ENCODE measurements at places on chromosomes 7 and 10.

- DNase-seq = no peak
Observed at GRCh38 chr10:10794791-10795191, 222.9 kb upstream of the CELF2 start.

DNA sequence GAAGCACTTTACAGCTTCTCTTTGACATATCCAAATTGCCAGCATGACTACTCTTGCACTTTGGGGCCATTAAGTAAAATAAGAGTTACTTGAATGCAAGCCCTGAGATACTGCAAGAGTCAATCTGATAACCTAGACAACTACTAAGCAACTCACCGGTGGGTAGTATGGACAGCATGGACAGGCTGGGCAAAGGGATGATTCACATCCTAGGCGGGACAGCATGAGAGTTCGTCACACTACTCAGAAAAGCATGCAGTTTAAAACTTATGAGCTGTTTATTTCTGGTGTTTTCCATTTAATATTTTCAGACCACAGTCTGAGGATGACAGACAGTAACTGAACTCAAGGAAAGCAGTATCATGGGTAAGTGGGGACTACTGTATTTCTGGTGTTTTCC lies 84.0 kb downstream of the ORC5 start:
- no peak for DNase-seq

DNA sequence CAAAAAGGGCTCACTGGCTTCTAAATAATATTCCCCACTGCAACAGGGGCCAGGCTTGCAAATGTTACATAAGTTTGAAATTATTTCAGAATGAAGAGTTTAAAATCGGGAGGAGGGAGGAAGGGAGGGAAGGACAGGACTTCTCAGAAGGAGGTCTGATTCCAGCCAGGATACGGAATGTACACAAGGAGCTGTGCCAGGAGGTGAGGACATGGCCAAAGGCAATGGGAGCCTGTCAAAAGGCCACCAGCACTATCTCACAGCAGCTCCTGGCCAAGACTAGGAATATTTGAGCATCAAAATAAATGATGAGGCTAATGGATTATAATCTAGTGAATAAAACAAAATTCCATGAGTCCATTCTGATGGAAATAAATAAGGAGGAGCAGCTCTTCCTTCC lies 18.6 kb upstream of the DRGX start:
- DNase-seq = no peak

DNA sequence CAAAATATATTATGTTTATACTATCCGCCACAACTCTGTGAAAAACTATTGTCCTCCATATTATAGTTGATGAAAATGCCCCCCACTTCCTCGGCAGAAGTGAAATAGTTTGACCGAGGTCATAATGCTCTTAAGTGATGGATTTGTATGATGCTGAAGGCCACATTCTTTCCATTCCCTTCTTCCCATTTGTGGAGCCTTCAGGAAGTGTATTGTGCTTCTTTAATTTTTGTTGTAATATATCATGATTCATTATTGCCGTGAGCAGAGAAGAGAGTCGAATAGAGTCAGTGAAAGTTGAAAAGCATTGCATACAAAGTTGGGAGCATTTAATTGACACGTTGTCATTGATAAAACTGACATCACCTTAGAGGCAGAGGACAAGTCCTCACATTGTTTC lies 460.3 kb downstream of the SUGCT start:
- no peak for DNase-seq

- no peak for DNase-seq
Observed at GRCh38 chr10:1270490-1270889, 214.3 kb downstream of the WDR37 start.

- no peak for DNase-seq
Observed at GRCh38 chr7:157499835-157500153, 163.0 kb downstream of the DNAJB6 start.

DNA sequence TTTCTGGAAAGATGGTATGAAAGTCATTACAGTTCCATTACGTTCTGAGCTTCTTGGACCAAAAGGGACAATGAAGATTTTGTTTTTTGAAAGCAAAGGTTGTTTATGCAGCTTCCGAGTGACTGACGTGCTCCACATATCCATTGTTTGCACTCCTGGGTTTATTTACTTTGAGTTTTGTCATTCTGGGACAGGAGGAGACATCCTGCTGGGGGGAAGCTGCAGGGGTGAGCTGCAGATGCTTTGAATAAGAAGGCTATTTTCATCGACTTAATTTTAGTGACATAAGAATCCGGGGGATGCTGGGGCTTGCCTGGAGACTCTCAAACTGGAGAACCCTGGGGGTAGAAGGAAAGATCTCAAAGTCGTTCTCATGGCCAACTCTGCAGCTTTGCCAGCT lies 12.7 kb upstream of the SFMBT2 start:
- DNase-seq = no peak

DNA sequence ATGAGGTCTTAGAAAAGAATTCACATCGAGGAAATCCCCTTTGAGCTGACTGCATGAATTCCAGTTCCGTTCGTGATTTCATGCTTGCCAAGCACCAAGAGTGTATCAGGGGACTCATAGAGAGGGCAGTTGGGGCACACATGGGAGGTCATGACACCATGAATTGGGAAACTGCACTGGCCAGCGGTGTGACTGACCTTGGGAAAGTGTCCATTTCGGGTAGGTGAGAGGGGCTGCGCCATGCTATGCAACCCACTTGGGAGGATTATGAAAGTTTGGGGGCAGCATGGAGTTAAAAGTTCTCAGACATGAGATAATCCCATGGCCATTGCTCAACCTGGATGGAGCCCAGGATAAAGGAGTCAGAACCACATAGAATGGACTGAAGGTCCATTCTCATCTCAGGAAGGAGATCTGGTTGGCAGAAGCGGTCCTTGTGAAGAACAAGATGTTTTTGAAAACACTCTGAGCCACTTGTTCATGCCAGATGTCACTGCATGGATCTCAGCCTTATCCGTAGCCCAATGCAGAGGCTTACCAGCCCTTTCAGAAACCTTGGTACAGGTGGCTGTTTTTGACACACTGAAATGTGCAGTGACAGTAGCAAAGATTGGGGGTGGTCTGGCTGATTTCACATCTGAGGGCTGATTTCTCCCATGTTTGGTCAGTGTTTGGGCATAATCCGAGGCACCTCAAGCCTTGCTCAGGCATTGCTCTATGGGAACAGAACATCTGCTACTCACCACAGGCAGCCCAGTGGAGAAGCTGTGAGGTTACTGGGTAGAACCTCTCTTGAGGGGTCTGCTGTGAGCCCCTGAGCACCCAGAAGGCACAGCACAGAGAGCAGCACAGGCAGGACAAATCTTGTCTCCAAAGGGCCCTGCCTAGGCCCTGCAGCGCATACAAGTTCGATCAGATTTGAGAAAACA lies 252.3 kb downstream of the CXCL12 start:
- DNase-seq = no peak

- DNase-seq = no peak
Observed at GRCh38 chr10:88886557-88886956, 6.5 kb downstream of the STAMBPL1 start.

DNA sequence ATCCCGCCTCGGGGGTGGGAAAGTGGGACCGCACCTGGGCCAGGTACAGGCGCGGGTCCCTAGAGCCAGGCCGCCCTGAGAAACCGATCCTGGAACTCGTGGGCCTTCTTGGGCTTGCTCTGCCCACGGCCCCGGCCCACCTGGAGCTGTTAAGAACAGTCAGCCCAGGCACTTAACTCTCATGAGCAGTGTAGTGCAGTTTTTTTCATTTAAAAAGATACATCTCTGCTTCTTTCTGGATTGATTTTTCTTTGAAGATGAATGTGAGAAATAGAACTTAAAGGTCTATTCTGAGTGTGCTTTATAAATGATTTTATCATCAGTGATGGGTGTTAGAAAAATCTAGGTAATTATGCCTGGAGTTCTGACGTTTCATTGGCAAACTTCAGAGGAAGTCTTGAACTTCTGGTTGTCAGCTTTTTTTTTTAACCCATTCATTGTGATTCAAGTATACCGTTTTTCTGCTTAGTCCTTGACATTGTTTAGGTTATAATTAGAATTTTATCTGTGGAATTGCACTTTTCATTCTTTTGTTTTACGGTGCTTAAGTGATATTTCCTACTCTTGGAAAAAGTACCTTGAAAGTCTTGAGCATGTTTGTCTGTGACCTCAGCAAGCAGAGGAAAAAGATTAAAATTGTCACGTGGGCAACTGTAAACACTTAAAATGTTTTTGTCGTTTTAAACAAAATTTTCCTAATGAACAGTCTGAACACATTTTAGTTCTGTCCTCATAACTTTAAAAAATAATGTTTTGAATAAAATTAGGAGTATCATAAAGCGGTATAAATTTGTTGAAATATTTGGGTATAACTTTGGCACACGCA lies 906 bp downstream of the CDK1 start:
- DNase-seq = no peak

DNA sequence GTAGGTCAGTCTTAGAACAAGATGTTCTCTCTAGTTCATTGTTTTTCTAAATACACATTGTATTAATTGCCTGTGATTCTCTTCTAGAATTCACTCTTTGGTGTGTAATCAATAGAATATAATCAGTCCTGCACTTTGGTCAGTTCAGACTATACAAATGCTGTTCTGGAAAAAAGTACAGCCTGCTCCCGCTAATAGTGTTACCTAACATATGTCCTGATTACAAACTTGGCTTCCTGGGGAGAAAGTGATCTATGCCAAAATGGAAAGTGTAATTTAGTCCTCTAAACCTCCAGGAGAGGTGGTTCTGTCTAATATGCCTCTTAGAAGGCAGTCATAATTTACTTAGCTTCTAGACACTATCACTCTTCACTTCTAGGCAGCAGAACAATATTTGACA lies 215.5 kb downstream of the SEMA3D start:
- DNase-seq = no peak

DNA sequence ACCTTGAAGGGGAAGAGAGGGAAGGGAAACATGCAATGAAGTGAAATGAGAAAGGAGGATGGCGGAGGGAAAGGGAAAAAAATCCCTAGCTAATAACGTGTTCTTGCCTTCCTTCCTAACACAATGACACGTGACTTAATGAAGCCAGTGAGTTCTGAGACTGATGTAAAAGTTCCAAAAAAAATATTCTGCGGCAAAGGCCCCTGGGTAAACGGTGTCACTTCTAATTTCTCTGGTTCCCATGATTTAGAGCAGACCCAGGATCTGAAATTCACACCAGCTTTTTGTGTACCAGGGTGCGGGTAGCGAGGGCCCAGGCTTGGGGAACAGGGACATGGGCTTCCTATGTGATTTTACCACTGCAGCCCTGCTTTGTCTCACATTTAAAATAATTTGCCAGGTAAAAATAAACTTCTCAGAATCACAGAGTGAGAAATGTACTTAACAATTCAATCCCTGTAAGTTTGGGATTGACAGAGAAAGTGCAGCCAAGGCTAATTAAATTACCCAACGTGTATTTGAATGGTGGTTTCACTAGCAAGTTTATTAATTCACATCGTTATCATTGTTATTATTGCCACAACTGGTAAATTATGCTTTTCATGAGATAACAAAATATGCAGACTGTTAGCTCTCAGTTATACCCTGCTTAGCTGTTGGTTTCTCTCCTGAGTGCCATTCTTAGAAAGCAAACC lies 182.4 kb downstream of the SEM1 start:
- DNase-seq = no peak

DNA sequence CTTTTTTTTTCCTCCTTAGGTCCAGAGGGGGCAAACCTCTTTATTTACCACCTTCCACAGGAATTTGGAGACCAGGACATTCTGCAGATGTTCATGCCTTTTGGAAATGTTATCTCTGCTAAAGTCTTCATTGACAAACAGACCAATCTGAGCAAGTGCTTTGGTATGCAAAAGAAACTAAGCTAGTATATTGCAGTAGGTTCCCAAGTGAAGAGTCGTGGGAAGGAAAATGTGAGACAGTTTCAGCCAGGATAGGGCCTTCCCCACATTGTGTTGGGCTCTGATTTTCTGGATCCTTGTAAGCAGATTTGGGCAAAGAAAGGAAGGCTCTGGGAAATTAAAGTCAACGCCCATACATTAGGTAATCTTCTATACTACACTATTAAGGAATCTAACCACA lies 285.6 kb downstream of the USP6NL start:
- DNase-seq = no peak

- DNase-seq = no peak
Observed at GRCh38 chr10:104259999-104260774, 5.5 kb downstream of the GSTO1 start.

GRCh38 chr10:100731407-100732240 lies 13.8 kb upstream of the PAX2 start:
- no peak for DNase-seq

GRCh38 chr7:4070214-4070613 lies 611.9 kb upstream of the FOXK1 start:
- no peak for DNase-seq

DNA sequence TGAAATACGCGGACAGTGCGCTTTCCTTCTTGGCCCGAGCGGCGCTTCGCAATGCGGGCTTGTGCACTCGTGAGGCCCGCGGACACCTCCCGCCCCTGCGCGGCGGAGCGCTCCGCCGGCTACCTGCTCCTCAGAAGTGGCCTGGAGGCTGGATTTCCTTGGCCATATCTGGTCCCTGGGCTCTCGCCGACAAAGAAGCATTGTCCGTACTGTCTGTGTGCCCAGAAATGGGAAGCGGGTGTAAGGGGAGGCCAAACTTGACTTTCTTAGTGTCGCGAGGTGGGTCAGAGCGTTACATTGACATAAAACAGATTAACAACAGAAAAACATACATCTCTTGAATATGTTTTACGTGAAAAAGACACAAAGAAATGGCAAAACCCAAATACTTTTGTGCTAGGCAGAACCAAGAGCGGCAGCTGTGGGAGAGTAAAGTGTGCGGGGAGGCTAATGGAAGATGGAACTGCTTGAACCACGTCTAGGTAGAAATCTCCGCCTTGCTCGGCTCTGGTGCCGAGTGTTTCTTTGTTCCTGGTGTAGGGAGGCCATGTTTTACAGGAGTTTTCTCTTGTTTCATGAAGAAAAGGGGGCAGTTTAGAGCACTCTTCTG lies 1.4 kb downstream of the LANCL2 start:
- no peak for DNase-seq

GRCh38 chr7:90825779-90826178 lies 229.7 kb downstream of the CDK14 start:
- no peak for DNase-seq

DNA sequence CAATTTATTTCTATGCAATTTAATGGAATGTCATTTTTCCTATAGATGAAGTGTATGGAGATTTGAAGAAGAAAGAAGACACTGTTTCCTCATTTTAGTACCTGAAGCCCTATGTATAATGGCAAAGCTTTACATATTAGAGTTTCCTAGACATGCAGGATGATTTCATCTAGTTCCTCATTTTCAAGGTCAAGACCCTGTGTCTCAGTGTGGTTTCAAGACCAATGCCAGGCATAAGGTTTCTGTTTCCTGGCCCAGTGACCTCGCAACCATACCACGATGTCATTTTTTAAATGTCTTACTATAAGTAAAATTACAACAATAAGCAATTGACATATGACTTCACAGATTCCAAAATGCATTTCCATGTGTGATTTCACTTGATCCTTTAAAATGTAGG lies 336.5 kb upstream of the PRKCQ start:
- no peak for DNase-seq

DNA sequence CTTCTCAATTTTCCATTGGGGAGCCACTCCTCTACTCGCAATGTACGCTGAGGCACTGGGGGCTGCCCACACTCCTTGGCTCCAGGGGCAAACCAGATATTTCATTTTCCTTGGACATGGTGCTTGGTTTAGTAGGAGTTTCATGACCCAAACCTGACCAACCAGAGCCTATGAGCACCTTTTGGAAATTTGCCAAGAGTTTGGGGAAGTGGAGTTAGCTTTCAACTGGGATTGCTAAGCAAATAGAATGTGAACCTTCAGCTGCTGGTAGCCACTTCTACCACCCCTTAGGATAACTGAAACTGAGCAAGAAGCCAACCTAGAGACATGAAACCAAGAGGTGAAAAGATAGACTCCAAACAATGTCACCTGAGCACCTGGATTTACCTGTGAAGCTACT lies 74.9 kb upstream of the COL13A1 start:
- DNase-seq = no peak

Data from stimulated activated CD4-positive, alpha-beta T cell treated with anti-CD3 and anti-CD28 coated beads, Interleukin-12 subunit alpha, Interleukin-12 subunit beta, amount 100 ng/mL, for 24 hours (primary cell).